ENCODE measurements at places on chromosomes 5 and 9. TPM values are rescaled to one million over a fixed set of nuclear protein-coding genes. Genes with fewer than 3 reads are reported as not detected.
A peak's percentile ranks its signal among the peaks of the same experiment; 100 is the strongest.

- no peak for DNase-seq
- H3K4me3 ChIP-seq: no peak overlapping the region
- no peaks in the 10 kb centered on the region for H3K27me3 ChIP-seq
- no peaks in the 10 kb centered on the region for H3K4me1 ChIP-seq
Measured at GRCh38 chr5:37789991-37790390, 49.9 kb downstream of the GDNF start.

PELO gene
- total RNA-seq: 13.8 TPM

- H3K4me3 ChIP-seq: no peak overlapping the region
- no peaks in the 10 kb centered on the region for H3K4me1 ChIP-seq
- H3K36me3 ChIP-seq: no peaks in the 10 kb centered on the region
- H3K27me3 ChIP-seq: peaks cover 7% of the 10 kb centered on the region
- DNase-seq: no peak
Measured at GRCh38 chr5:169044962-169045361, 256.0 kb downstream of the SLIT3 start.

IFNK gene
- total RNA-seq: not detected

GRCh38 chr5:37715361-37715760 is 124.5 kb downstream of the GDNF start:
- H3K4me1 ChIP-seq: no peaks in the 10 kb centered on the region
- no peak for DNase-seq
- no peaks in the 10 kb centered on the region for H3K36me3 ChIP-seq

GRCh38 chr5:14148890-14149671 is 5.9 kb downstream of the TRIO start:
- peaks cover 4% of the 10 kb centered on the region for H3K4me1 ChIP-seq
- DNase-seq: no peak
- no peak overlapping the region for H3K27ac ChIP-seq
- H3K4me3 ChIP-seq: no peak overlapping the region

DNA sequence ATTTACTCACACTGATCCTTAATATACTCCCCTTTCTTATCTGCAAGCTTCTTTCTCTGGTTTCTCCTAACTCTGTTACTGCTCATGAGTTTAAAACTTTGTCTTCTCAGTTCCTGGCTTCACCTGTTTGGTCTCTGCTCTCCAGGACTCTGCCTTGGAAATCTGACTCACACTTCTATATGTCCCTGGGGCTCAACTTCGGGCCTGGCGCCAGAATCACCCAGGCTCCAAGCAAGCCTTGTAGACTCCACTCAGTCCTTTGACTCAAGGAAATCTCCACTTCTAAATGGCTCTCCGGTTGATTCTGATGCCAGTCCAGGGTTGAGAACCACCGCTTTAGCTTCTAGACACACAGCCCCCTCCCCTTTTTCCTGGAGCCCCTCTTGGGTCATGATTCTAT is 57.8 kb downstream of the TMC1 start:
- no peaks in the 10 kb centered on the region for H3K36me3 ChIP-seq
- H3K4me1 ChIP-seq: no peaks in the 10 kb centered on the region
- H3K27ac ChIP-seq: no peak overlapping the region
- DNase-seq: no peak
- no peaks in the 10 kb centered on the region for H3K27me3 ChIP-seq

PLPP7 gene
- total RNA-seq: 0.13 TPM

DNA sequence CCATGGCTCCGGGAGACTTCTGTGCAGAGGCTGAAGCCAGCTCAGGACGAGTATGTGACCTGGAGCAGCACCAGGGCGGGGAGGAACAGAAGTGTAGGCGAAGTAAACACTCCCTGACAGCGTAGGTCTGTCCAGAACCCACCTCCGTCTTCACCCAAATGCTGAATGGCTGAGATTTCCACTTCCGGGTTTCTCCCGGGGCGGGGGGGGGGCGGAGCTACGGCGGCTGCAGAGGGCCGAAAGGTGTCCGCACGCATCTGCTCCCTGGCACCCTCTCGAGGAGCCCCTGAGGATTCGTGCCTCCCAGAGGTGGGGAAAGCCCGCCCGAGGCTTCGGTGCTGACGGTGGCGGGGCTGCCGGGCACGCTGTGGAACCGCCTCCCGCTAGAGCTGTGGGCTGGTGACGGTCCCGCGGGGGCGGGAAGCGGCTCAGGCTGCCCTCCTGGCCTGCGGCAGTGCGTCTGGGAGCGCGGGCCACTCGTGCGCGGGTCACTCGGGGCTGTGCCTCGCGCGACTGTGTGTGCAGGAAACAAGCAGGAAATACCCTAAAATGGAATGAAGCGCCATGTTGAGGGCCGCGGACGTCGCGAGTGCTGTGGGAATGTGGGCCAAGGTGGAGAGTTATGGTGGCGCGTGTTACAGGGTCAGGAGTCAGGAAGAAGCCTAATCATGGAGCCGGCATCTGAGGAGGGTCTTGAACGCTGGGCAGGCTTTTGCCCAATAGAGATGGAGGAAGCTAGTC is 1425.4 kb downstream of the FOXD4L5 start:
- no peaks in the 10 kb centered on the region for H3K36me3 ChIP-seq
- DNase-seq: peak; percentile 1
- H3K4me1 ChIP-seq: no peaks in the 10 kb centered on the region
- H3K27ac ChIP-seq: peak overlapping the region; percentile 23
- H3K4me3 ChIP-seq: no peak overlapping the region

EGFL7 gene
- total RNA-seq: 1.8 TPM

GRCh38 chr9:69971643-69972449 is 71.8 kb upstream of the MAMDC2 start:
- H3K4me1 ChIP-seq: no peaks in the 10 kb centered on the region
- H3K36me3 ChIP-seq: no peaks in the 10 kb centered on the region
- H3K4me3 ChIP-seq: no peak overlapping the region
- DNase-seq: peak; percentile 12
- H3K27me3 ChIP-seq: no peaks in the 10 kb centered on the region
- no peak overlapping the region for H3K27ac ChIP-seq

SLC34A1 gene
- total RNA-seq: 0.18 TPM

DNA sequence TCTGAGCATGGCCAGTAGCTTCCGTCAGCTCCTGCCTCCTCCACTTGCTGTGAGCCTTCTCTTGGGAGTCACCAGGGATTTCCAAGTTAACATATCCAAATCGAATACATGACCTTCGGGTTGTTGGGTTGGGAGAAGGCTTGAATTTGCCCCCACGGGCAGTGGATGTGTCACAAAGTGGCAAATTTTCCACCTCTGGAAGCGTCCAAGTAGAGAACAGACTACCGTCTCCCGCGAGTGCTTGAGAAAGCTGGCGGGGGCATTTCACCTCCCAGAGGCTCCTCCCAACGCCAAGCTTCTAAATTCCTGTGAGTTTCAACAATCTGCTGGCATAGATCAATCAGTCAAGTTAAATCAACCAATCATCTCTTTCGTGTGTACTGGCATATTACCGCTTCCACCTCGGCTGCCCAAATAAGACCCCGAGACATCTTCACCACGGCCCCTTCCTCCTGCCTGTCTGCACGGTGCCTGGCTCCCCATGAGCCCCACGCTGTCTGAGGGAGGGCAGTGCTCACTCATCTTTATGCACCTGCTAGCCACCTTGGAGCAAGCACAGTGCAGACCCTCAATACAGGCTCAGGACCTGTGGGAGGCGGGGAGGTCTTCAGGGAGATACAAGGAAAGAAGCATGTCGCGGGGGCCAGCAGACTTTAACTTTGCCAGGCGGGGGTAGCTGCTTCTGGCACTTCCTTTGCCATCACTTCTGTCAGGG is 79.1 kb downstream of the MRPL36 start:
- peaks cover 3% of the 10 kb centered on the region for H3K27me3 ChIP-seq
- H3K36me3 ChIP-seq: no peaks in the 10 kb centered on the region
- no peaks in the 10 kb centered on the region for H3K4me1 ChIP-seq
- no peak overlapping the region for H3K4me3 ChIP-seq
- DNase-seq: no peak
- H3K27ac ChIP-seq: no peak overlapping the region

SLC6A7 gene
- not detected for total RNA-seq

CCL27 gene
- total RNA-seq: not detected

ZSWIM6 gene
- 10.1 TPM for total RNA-seq

- H3K4me3 ChIP-seq: no peak overlapping the region
- no peaks in the 10 kb centered on the region for H3K4me1 ChIP-seq
- DNase-seq: no peak
- no peak overlapping the region for H3K27ac ChIP-seq
Measured at GRCh38 chr9:126114409-126114760, 212.2 kb upstream of the MVB12B start.
